MG63 (cell line): ENCODE measurements at places on chromosomes 7 and 10. TPM values are rescaled to one million over a fixed set of nuclear protein-coding genes. Genes with fewer than 3 reads are reported as not detected.

Gene PDE6C
- not detected in 2 replicates for total RNA-seq

Gene OR2A5
- not detected in 2 replicates for total RNA-seq

Gene CTTNBP2
- 0.12 and 0.16 TPM in 2 replicates for total RNA-seq

Gene POMZP3
- 0.23 TPM in 1 of 2 replicates, not detected in the other for total RNA-seq

Gene CDNF
- 0.92 TPM in 1 of 2 replicates, not detected in the other for total RNA-seq

Gene SPDYE18
- total RNA-seq: not detected in 2 replicates

Gene GPR26
- total RNA-seq: not detected in 2 replicates

Gene GSTO2
- 0.62 and 1.8 TPM in 2 replicates for total RNA-seq

Gene RET
- total RNA-seq: not detected in 2 replicates

Gene C10orf67
- not detected in 2 replicates for total RNA-seq

Gene RELN
- total RNA-seq: 1.3 and 3.1 TPM in 2 replicates

Gene CPA4
- total RNA-seq: 238 and 337 TPM in 2 replicates

Gene TMEM273
- total RNA-seq: not detected in 2 replicates

Gene TEX36
- total RNA-seq: not detected in 2 replicates

Gene REPIN1
- total RNA-seq: 43.6 and 64.7 TPM in 2 replicates

Gene ATXN7L1
- 0.59 TPM in 1 of 2 replicates, not detected in the other for total RNA-seq

Gene SLC26A5
- not detected in 2 replicates for total RNA-seq

Gene GLI3
- total RNA-seq: 0.10 and 0.59 TPM in 2 replicates

Gene SLC18A3
- not detected in 2 replicates for total RNA-seq

Gene TBX20
- 0.95 and 1.3 TPM in 2 replicates for total RNA-seq

Gene PSAP
- 584 and 682 TPM in 2 replicates for total RNA-seq

Gene CHN2
- total RNA-seq: 3.7 and 20.1 TPM in 2 replicates

Gene OR6B1
- not detected in 2 replicates for total RNA-seq

Gene ADIRF
- total RNA-seq: 165 and 212 TPM in 2 replicates

Gene ZNF853
- total RNA-seq: 23.6 and 27.1 TPM in 2 replicates

Gene SLC35B4
- total RNA-seq: 5.3 and 6.5 TPM in 2 replicates

Gene ATOH7
- not detected in 2 replicates for total RNA-seq

Gene MYL10
- not detected in 2 replicates for total RNA-seq

Gene TACC2
- total RNA-seq: 7.3 and 7.4 TPM in 2 replicates

Gene GLCCI1
- total RNA-seq: 0.76 and 2.9 TPM in 2 replicates

Gene ASAH2
- 0.22 and 0.76 TPM in 2 replicates for total RNA-seq

Gene GHRHR
- not detected in 2 replicates for total RNA-seq

Gene RSPH10B
- not detected in 2 replicates for total RNA-seq

Gene LRRTM3
- not detected in 2 replicates for total RNA-seq

Gene BLVRA
- 40.1 and 42.1 TPM in 2 replicates for total RNA-seq

Gene FBXO24
- total RNA-seq: 1.0 and 1.2 TPM in 2 replicates
